ENCODE measurements at places on chromosomes 6 and 20.

- no peak for DNase-seq
These were observed 309.7 kb upstream of the SULF2 start for GRCh38 chr20:48094944-48095343.

DNA sequence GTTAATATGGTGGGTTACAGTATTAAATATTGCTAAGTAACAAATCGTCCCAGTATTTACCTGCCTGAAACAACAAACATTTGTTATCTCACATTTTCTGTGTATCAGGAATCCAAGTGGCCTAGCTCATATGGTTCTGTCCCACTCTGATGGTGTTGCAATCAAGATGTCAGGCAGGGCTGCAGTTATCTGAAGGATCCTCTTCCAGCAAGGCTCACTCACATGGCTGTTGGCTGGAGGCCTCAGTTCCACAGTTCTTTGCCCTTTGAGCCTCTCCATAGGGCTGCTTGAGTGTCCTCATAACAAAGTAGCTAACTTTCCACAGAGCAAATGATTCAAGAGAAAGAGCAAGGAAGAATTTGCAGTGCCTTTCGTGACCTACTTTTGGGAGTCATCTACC, 17.7 kb downstream of the RAB22A start:
- no peak for DNase-seq

GRCh38 chr6:150573041-150573681, 26.5 kb upstream of the PLEKHG1 start:
- DNase-seq = no peak

DNA sequence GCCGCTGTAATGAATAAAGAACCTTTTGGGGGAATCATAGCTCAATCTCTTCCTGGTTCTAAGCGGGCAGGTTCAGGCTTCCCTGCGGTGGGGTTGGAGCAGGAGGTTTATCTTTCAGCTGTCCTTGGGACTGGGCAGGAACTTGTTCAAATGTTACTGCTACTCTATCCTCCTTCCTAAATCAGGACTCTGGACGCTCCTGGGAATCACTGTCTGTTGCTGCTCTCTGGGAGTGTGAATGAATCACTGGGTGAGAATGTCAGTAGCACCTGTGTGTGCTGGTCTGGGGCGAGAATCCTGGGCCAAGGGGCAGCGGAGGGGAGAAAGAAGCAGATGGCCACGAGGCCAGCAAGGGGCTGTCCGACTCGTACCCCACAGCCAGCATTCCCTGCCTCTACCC, 65.4 kb upstream of the ZNFX1 start:
- no peak for DNase-seq

- DNase-seq = no peak
These were observed 88.3 kb downstream of the BMP2 start for GRCh38 chr20:6855796-6856195.

DNA sequence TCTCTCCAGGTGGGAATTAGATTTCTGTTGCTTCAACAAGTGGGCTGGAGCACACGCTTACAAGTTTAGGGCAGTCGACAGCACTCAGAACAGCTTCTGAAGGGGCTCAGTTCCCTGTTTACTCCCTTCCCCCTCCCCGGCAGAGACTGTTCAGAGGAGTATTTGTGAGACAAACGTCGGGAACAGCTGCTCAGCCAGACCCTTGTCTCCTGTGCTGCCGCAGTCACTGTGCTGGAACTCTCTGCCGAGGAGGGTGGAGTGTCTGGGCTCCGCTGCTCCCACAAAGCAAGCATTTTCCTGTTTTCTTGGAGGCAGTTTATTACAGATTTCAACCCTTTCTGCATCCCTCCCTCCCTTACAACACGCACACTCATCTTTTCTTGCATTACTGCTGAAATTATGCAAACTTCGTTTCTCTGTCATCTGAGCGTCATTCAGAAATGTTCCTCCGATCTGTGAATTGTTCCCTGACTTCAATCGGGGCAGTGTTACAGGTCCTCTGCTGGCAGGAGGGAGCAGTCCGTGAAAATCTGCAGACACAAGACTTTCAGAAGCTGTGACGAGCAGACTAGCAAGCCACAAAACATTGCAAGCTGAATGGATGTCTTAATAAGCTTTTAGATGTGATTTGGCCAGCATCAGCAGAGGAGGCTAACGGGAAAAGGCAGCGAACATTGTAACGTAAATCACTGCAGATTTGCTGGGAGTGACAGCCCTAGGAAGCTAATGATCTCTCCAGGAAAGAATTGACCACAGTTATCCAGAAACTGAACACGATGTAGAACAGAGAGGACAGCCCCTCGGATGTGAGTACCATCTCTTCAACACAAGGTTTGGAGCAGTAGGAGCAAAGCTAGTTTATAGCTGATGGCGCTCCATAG, 76.2 kb downstream of the LYRM2 start:
- DNase-seq = no peak

GRCh38 chr6:163296835-163297519, 117.5 kb upstream of the QKI start:
- no peak for DNase-seq

GRCh38 chr6:169184419-169184818, 69.2 kb downstream of the THBS2 start:
- DNase-seq = no peak

DNA sequence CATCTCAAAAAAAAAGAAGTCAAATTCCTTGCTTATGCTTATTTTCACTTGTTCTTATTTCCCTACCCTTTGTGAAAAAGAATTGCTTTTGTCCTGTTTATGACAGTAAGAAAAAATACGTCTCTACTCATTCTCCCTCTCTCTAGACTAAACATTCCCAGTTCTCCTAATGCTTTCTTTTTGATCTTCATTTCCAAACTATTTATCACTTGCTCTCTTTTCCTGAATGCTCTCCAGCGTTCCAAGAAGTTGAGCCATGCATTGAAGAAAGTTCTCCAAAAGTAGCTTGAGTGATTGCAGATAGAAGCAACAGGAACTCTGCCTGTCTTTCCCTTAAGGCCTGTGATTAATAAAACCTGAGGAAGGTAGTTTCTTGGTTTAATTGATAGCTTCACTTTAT, 53.1 kb upstream of the TMEM170B start:
- no peak for DNase-seq

- no peak for DNase-seq
These were observed 45.4 kb downstream of the CDS2 start for GRCh38 chr20:5172167-5172601.

DNA sequence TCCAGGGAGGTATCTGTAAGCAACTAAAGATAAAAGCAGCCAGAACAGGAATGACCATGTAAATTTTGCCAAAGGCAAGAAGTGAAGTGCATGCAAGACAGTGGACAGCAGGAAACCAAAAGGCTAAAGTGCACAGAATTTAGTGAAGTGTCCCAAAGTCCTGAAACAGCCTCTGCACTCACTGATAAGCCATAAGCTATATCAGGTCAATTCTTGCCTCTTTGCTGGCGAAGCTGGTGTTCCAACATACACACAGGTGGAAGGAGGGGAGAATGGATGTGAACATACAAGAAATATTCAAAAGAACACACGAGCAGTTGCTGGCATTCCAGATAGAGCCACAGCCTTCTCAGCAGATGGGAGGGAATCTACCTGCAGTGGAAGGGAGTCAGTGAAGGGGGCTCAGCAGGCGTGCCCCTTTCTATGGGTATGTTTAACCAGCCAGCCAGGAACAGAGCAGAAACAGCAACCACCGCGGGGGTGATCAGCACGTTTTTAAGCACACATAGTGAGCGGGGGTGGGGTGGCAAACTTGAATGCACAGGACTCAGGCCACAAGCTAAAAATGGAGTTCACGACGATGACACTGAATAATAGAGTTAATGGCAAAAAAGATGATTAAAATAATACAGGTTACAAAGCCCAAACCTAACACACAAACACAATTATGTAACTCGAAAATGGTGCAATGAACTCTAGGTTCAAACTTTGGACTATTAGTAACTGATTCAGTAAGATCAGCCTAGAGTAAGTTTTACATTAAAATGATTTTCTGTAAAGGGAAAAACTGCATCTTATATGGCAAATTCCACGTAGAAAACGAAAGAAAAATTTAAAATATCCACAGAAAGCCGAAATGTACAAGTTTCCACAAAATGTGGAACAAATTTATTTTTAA, 1.2 kb downstream of the ECI2 start:
- no peak for DNase-seq

DNA sequence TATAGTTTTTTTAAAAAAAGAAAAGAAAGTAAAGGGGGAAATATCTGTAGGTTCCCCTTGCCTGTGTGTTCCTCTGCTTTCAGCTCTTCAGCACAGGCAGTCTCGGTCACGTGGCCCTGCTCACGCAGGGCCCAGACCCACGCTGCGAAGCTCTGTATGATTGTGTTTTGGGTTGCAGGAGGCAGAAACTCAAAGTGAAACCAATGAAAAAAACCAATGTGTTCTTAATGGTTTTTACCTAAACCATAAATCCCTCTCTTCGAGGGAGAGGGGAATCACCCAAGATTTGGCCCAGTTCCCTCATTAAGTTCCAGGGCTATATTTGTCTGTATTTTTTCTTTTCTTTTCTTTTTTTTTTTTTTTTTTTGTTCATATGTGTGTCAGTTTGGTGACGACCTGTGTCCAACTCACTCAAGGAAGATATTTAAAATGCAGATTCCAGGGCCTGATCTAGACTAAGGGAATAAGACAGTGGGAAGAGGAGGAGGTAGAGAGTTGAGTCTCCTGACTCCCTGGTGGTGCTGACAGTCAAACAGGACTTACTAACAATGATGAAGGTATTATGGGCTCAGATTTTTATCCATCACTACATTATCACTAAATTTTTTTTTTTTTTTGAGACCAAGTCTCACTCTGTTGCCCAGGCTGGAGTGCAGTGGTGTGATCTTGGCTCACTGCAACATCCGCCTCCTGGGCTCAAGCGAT, 33.8 kb upstream of the RREB1 start:
- no peak for DNase-seq

- DNase-seq = no peak
These were observed 112.8 kb downstream of the SAMD5 start for GRCh38 chr6:147621263-147621662.

DNA sequence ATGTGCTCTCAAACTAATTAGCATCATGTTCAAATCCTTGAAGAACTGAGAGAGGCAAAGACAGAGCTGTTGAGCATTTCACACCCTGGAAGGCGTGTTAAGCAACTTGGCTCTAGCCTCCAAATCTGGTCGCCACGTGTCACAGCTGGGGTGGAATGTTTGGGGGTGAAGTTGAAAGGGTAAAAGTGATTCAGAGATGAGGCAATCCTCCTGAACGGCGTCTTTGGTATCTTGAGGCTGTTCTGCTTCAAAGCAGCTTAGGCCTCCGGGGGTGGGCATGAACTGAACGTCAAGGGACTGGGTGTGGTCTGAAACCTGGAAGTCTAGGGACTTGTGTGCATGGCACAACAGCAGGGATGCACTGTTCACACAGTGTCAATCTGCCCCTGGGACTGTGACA, 62.3 kb downstream of the TRAM2 start:
- no peak for DNase-seq

DNA sequence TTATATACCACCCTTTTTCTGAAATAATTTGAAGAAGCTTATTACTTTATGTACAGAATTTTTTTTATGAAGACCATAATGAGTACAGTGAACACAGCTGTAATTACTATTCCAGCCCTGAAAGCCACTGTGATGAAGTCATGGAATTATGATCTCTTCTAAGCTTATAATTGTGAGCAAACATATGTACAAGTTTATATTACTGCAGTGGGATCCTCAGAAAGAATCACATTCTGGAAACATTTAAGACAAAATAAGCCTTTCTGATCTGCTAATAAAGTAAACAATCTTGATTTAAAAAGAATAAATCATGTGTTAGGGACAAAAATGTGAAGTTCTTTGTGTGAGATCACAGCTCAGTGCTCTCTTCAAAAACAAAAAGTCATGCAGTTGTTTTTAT, 560.4 kb downstream of the CD109 start:
- no peak for DNase-seq

- DNase-seq = no peak
These were observed 252.4 kb upstream of the TAB2 start for GRCh38 chr6:149065121-149065520.

DNA sequence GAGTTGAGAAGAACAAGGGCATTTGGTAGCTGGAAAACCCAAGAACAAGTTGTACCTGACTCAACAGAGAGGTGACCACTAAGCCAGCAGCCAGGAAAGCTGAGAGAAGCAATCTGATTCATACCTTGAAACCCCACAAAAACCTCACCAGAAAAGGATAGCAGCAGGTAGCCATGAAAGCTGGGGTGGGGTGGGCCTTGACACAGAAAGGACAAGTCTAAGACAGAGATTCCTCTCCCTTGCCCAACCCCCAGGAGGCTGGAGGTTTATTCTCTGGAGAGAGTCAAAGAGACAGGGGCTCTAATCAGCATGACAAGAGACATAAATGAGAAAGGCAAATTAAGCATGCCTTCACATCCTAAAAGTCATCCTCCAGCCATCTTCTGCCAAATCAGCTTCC, 151.7 kb upstream of the DST start:
- DNase-seq = no peak

GRCh38 chr6:115898246-115898645, 162.4 kb downstream of the FRK start:
- no peak for DNase-seq

GRCh38 chr6:116531675-116532570, 13.6 kb downstream of the TRAPPC3L start:
- peak; percentile 59 for DNase-seq

GRCh38 chr6:131950767-131951575, at the start of gene CCN2:
Gene CCN2 (minus strand): TSS chr6:131951372. CDS start chr6:131951172, 200 bp downstream.
- DNase-seq = no peak

- DNase-seq = no peak
These were observed 579.5 kb downstream of the TFAP2B start for GRCh38 chr6:51398064-51398705.

GRCh38 chr6:130366107-130367005, 539 bp downstream of the TMEM200A start:
- DNase-seq = no peak

GRCh38 chr6:88983532-88983931, 20.1 kb upstream of the RNGTT start:
- no peak for DNase-seq

DNA sequence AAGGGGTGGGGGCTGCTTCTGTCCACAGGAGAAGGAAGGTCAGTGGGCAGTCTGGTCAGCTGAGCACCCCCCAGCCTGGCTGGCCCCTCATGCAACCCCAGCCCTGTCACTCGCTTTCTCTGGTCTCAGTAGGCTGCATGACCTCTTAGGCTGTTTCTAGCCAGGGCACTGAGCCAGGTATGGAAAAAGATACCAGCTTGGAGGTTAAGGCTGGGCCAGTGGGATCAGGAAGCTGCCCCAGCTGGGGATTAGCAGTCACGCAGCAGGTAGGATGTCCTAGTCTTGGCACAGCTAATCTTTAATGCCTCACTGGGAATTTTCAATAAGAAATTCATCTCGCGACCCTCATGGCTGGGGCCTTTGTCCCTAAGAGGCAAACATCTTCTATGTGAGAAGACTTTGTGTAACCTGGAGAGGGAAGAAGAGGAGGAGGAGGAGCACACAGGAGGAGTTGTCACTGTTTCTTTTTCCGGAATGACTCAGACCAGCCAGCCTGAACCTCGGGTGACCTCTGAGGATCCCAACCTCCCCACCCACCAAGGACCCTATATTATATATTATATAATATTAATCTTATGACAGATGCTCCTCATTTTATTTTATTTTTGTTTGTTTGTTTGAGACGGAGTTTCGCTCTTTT, 2.4 kb upstream of the BPIFA2 start:
- DNase-seq = no peak

DNA sequence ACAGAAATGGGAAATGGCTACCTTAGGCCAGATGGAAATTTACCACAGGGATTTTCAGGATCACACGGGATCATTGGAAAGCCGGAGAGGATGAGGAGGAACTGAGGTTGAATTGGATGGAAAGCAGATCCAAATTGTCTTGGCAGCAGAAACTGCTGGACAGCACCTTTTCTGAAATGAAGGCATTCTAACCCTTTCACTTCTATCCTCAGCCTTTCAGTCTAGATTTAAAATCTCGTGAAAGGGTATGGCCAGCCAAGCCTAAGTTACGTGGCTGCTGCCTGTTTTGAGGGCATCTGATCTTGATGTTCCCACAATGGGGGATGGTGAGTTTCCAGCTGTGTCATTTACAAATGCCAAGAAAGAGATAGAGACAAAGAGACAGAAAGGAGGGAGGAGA, 358.2 kb downstream of the KIF16B start:
- DNase-seq = no peak

Measured in smooth muscle cell of the brain vasculature (primary cell).